ENCODE measurements at places on chromosomes 5 and 9. TPM values are rescaled to one million over a fixed set of nuclear protein-coding genes. Genes with fewer than 3 reads are reported as not detected.
A peak's percentile ranks its signal among the peaks of the same experiment; 100 is the strongest.

GLDC gene
- total RNA-seq = 19.4 TPM

DNA sequence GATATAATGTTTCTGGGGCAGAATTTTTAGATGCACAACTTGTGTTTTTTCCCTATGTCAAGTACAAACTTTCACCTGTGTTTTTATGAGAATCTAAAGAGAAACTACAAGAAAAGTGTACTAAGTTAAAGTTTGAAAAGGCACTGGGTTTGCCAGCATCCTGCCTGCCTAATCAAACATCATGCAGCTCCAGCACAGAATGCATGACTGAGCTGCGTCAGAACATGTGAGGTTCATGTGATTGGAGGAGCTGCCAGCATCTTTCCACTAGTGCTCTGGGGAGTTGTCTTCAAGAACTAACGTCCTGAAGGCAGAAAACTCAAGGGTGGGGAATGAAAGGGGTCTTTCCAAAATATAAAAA is 46.1 kb upstream of the RIC1 start:
- ATAC-seq = peak; percentile 13

DNAH5 gene
- not detected for total RNA-seq

DNA sequence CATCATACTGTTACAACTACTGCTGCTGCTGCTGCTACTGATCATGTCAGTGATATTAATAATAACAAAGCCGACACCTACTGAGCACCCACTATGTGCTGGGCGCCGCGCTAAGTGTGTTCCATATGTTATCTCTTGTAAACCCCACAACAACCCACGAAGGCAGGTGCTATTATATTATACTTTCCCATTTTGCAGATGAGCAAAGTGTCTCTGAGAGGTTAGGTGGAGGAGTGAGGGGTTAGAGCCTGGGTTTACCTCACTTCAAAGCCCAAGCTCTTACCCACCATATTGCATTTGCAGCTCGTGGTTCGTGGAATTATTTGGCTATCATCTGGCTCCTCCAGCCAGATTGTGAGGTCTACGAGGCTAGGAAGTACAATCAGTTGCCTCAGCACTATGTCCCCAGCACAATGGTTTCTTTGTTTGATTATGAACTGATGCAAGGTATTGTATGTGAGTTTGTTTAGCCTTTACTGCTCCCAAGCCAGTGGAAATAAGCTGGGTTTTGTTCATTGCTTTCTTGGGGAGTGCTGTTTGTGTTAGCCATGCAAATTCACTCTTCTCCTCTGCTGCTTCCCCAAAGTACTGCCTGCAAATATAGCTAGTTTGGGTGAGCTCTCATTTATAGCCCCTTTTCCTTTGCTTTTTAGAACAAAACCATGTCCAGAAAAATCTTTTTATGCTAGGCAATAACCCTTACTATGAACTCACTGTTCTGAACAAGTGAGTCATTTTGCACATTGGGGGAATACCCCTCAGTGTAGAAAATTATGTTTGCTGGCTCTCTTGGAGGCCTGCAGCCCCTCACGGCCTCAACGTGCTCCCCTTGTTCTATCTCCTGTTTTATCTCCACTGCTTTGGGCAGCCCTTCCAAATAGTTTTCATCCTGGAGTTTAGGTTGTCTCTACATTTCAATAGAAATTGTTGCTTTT is 47.9 kb downstream of the ALG2 start:
- peak; percentile 67 for ATAC-seq

DNA sequence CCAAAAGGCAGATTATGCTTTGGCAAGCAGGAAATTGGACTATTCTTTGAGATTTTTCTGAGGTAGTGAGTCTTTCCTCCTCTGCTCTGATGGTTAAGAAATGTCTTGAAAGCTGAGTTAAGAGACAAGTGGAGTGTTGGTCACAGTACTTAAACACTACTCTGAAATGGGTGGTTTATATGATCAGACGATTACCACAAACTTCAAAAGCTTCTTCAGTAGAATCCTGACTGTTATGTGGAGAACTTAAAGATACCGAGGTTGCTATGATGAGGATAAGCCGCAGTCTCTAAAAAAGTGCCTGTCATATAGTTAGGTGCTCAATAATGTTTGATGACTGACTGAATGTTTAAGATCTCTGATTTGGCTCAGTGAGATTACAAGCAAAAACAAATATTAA is 24.3 kb downstream of the GCNT4 start:
- no peak for ATAC-seq

- no peak for ATAC-seq
These were observed 2.5 kb upstream of the CCL19 start for GRCh38 chr9:34693560-34693959.

GRCh38 chr5:100708645-100709171 is 173.5 kb downstream of the FAM174A start:
- ATAC-seq = no peak

DNA sequence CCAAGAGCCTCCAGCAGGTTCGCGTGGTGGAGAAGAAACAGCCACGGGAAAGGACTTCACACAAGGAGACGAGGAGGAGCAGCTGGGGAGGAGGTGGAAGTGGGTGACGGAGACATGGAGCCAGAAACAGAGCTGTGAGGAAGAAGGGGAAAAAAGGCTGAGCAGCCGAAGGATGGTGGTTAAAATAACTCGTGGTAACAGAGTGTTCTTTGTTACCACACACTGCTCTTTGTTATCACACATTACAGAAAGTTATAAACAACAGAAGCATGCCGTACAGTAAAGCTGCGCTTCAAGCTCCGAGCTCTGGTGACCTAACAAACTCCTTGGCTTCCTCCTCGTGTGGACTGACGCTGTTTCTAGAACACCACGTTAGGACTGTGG is 215.4 kb downstream of the GLIS3 start:
- ATAC-seq = no peak

- no peak for ATAC-seq
These were observed 29.2 kb upstream of the ARHGEF28 start for GRCh38 chr5:73596705-73597328.

DNA sequence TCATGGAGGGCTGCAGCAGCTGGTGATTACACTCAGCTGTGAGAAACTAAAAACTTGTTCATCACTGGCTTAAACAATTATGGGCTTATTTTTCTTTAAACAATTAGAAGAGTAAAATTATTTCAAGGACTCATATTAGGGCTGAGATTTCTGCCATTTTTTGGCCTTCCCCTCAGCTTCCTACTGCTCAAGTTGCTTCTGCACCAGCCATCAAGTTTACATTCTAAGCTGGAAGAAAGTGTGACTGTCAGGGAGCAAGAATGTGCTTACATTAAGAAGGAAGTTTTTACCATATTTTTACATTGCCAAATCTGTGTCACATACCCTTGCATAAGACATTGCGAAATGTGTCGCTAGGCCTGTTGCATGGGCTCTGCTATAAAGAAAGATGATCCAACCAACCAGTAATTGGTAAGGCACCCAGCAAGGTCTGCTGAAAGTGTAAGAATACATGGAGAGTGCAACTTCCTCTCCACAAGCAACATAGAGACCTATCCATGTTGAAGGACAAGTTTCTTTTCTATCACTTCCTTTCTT is 260.3 kb upstream of the CDH10 start:
- ATAC-seq = no peak

GRCh38 chr9:20023961-20024571 is 235.2 kb upstream of the SLC24A2 start:
- ATAC-seq = no peak

SLC4A9 gene
- 0.26 TPM for total RNA-seq

GRCh38 chr5:68544648-68545552 is 329.3 kb downstream of the PIK3R1 start:
- no peak for ATAC-seq

ESM1 gene
- total RNA-seq = 1.6 TPM

TMEM252 gene
- total RNA-seq = not detected

- ATAC-seq = no peak
These were observed 266.0 kb upstream of the ZNF462 start for GRCh38 chr9:106596984-106597383.

GRCh38 chr9:126642010-126642744 is 28.4 kb downstream of the LMX1B start:
- ATAC-seq = no peak

GRCh38 chr9:18478501-18479361 is 4.8 kb downstream of the ADAMTSL1 start:
- no peak for ATAC-seq

LCN12 gene
- total RNA-seq = 0.54 TPM

TMC1 gene
- 0.41 TPM for total RNA-seq

GABRA1 gene
- total RNA-seq = not detected

CMBL gene
- total RNA-seq = 0.80 TPM

GRCh38 chr9:90888941-90889340 is 87.3 kb downstream of the SYK start:
- no peak for ATAC-seq

- ATAC-seq = no peak
These were observed 66.2 kb upstream of the RUFY1 start for GRCh38 chr5:179484201-179484600.

DNA sequence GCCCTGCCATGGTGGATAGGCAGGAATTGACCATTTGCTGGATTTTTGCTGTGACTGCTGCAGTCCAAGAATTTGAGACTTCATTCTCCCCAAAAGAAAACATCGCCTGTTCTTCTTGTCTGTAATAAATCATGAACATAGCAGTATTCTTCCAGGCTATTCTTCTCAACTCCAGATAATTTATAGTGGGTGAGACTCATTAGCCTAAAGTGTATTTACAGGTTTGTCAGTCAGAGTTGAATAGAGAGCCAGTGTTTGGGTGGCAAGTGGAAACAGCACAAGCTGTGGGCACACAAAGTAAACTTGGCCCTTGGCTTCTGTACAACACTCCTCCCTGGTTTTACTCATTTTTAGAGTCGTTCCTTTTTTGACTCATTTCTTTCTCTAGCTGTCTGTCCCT is 128.2 kb upstream of the VCAN start:
- ATAC-seq = no peak

SLC6A3 gene
- not detected for total RNA-seq

CDH9 gene
- total RNA-seq = not detected

DNA sequence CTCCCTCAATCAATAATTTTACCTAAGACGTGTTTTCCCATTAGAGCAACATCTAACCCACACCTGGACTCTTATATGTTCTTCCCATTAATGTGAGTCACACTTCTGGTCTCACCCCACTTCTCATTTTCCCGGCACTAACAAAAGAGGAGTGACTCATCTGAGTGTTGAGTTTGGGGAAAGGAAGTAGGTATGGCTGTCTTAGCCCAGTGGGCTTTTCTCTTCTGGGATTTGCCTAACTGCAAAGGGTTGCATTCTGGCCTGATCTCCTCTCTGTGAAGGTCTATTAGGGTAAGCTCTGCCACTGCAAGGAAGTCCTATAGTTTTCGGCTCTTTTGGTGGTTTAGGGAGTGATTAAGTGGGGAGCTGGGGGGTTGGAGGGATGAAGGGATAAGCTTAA is 195.6 kb downstream of the KIAA0825 start:
- ATAC-seq = peak; percentile 47

GRCh38 chr9:135615666-135616618 is 23.4 kb downstream of the GLT6D1 start:
- ATAC-seq = no peak

DNA sequence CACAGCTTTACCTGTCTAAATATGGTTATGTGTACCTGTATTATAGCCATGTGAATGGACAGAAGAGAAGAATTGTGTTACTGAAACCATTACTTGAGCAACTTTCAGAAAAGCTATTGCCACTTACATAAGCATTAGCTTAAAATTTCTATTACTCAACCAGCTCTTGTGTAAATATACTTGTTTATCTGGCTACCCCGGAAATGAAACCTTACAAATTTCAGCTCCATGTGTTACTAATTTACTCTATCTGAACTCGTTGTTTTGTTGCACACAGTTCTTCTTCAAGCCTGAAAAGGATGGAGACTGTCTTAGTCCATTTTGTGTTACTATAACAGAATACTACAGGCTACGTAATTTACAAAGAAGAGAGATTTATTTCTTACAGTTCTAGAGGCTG is 22.5 kb upstream of the ADAMTSL1 start:
- no peak for ATAC-seq

DNA sequence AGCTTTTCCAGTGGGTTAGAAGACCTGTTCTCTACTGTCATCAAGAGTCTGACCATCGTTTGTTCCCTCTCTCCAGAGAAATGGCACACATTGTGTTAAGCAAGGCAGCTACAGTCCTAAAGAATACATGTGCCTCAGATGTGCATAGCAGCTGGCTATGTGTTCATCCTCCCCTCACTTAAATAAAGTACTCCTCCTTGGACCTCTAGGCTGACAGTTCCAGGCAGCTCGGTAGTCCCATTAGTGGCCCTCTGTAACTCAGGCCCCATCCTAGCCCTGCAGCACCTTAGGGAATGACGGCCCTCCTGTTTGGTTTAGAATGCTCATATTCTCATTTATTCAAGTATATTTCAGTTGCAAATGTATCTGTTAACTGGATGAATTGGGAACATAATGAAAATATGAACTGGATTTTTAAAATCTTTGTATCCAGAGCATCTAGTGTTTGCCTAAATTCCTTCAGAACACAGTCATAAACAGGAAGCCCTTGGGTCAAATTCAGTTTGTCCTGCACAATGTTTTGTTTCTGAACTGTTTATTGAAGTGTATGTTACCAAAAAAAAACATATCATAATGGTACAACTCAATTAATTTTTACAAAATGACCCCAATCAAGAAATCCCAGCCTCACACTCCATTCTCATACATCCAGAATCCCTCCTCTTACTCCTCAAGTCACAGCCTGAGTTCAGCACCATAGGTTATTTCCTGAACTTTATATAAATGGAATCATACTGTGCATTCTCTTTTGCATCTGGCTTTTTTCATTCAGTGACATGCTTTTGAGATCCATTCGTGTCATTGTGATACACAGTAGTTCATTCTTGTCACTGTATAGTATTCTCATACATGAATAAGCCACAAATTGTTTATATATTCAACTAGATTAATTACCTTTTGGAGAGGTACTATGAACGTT is 1.6 kb upstream of the ASPN start:
- ATAC-seq = no peak

DNA sequence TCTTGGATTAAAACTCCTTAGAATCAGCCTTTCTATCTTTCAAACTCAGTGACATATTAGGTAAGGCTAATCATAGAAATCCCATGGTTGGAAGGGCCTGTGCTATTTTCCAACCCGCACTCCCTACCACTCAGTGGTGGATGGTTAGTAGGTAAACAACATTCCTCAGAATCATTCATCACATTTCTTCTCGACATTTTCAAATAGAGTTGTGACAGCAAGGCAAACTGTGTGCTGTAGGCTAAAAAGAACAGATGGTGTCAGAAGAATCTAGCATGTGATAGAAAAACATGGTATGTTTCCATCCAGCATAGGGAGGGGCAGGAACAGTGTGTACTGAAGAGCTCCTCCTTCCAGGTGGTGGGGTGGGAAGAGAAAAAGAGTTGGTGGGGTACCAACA is 227.3 kb upstream of the NMUR2 start:
- ATAC-seq = no peak

- ATAC-seq = no peak
These were observed 25.6 kb downstream of the ZNF474 start for GRCh38 chr5:122154910-122155309.

- ATAC-seq = no peak
These were observed 59.8 kb upstream of the BARX1 start for GRCh38 chr9:94014920-94015319.

SHOC1 gene
- not detected for total RNA-seq

STPG3 gene
- total RNA-seq = not detected

PCA3 gene
- total RNA-seq = not detected

ZNF883 gene
- 0.71 TPM for total RNA-seq

OTULIN gene
- 73.9 TPM for total RNA-seq

- ATAC-seq = no peak
These were observed 370.7 kb upstream of the IRX2 start for GRCh38 chr5:3122216-3122615.

CDC20B gene
- total RNA-seq = not detected

GRCh38 chr5:173997331-173997730 is 8.4 kb downstream of the C5orf47 start:
- ATAC-seq = no peak

SPATA31D1 gene
- not detected for total RNA-seq

BICD2 gene
- 14.2 TPM for total RNA-seq

SHB gene
- total RNA-seq = 0.95 TPM
